Activated CD4-positive, alpha-beta T cell treated with anti-CD3 and anti-CD28 coated beads for 36 hours (primary cell): ENCODE measurements at places on chromosomes 1 and 21.
A peak's percentile ranks its signal among the peaks of the same experiment; 100 is the strongest.

DNA sequence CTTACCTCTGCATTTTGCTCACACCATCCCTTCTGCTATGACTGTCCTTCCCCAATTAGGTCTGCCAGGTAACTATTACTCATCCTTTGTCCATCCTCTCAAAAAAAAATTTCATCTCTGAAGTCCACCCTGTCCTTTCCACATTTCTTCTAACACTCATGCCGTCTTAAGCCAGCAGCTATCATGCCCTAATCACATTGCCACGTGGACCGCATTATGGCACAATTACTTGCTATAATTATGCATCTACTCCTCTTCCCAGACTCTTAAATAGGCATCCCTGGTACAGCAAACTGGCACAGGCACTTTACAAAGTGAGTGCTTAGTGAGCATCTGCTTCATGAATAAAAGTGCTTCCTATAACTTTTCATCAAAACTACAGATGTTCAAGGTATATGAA is 295.4 kb upstream of the ESRRG start:
- DNase-seq = no peak

GRCh38 chr21:41153443-41153842 is 14.5 kb upstream of the BACE2 start:
- DNase-seq = no peak

GRCh38 chr1:50424045-50424883 is 1.0 kb upstream of the DMRTA2 start:
- peak; percentile 55 for DNase-seq

- DNase-seq = no peak
These were observed 213.3 kb downstream of the ROR1 start for GRCh38 chr1:63987014-63987627.

DNA sequence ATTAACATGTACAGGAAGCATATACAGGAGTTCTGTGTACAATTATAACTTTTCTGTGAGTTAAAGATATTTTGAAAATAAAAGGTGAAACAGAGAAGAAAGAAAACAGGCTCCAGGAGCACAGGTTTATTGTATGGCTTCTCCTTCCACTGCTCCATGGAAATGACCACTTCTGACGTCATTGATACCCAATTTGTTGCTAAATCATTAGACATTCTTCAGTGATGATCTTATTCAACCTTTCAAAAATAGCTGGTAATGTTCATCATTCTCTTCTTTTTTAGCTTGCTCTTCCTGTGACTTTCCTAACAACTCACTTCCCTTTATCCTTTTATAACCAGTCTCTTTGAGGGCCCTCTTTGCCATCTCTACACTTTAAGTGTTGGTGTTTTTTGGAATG is 77.8 kb downstream of the KCNK2 start:
- DNase-seq = no peak

- no peak for DNase-seq
These were observed 105.2 kb upstream of the TSPAN2 start for GRCh38 chr1:115194506-115194905.

DNA sequence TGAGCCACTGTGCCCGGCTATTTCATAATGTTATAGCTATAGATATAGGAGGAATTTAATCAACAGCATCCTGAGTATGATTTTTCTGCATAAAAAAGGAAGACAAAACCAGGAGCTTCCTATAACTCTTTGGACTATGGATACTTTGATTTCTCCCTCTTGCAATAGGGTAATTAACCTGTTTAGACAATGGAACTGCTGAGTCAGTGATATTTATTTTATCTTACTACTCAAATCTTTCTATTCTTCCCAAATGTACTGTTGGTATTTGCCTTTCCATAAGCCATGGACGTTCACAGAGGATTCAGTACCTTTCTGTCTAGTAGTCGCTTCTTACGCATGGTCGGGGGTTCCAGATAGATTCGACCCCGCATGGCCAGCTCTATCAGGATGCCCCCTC is 33.6 kb downstream of the GOLPH3L start:
- no peak for DNase-seq

GRCh38 chr1:238404921-238405320 is 514.2 kb upstream of the ZP4 start:
- no peak for DNase-seq

DNA sequence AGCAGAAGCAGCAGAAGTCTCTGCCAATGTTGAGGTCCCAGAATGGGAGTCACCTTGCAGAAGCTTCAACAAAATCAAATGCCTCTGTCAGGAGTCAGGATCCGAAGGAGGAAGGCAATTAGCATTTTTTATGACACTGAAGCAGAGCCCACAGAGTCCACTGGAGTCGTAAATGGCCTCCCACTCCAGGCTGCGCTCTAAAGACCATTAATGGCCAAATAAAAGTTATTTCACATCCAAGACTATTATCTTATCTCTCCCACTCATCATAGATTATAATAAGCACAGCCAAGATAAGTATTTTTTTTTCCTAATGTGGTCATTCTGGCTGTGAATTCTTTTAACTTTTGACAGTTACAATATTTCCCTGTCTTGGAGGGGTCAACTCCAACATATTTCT is 191.1 kb upstream of the C8B start:
- DNase-seq = no peak

DNA sequence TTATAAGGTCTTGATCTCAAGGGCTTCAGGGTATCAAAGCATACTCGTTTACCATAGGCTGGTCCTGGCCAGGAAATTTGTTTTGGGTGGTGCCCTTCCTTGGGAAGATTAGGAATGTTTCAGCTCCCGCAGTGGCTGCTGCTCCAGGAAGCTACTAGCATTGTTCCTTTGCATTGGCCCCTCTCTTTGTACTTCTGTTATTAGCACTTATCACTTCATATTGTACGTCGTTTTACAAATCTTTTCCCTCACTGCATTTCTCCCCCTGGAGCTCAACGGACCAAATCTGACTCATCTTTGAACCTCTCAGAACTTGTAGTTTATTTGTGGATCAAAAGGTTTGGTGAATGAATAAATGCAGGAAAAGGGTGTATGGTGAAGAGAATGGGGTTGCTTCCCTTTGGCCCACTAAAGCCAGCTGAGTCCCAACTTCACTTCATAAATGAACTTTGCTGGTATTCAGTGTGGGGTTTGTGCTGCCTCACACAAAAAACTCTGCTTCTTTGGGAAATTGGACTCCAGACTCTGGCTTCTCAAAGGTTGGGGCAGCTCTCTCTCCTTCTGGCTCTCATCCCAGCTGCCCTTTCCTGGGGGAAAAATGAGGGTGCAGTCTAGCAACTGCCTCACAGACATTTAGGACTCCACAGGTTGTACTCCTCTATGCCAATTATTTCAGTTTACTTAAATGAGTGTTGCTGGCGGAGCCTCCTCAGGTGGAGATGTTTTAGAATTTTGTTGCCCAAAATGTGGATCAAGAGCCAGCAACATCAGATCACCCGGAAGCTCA is 5.9 kb downstream of the GNAT2 start:
- DNase-seq = no peak

- DNase-seq = no peak
These were observed 161.3 kb downstream of the TSEN15 start for GRCh38 chr1:184212649-184213314.

DNA sequence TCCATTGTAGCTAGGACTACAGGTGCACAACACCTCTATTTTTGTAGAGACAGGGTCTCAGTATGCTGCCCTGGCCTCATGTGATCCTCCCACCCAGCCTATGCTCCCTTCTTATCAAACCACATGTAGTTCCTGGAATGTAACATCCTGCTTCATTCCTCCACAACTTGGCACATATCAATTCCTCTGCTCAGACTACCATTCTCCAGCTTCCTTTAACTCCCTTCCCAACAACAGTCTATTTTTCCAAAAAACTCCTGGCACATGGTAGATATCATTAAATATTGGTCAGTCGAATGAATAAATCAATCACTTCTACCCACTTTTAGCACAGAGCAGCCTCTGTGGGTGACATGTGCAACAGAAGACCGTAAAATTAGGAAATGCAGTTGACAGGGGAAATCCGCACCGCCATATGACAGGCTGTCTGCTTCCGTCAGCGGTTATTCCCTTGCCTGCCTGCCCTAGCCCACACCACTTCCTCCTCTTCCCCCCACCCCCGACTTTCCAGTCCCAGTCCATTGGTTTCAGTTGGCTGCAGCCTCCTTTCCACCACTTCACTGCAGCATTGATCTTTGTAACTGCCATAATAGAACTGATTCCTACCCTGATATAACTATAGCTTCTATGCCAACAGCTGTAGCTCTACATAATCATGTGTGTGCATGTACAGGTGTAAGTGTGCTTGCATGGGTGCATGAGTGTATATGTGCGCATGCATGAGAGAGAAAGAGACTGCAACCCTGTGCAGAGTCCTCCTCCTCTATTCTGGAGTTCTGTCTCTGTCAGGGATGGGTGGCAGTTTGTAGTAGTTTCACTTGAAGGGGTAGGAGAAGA is 6.8 kb upstream of the AKR1A1 start:
- DNase-seq = peak; percentile 81
